Endothelial cell of umbilical vein (primary cell): ENCODE measurements at places on chromosomes 5 and 9. TPM values are rescaled to one million over a fixed set of nuclear protein-coding genes. Genes with fewer than 3 reads are reported as not detected.

CCL27 gene
- total RNA-seq = not detected in 2 replicates

NR6A1 gene
- 0.32 and 1.2 TPM in 2 replicates for total RNA-seq

NEUROG1 gene
- total RNA-seq = not detected in 2 replicates

KIF4B gene
- total RNA-seq = 0.14 and 0.44 TPM in 2 replicates

KIAA0825 gene
- 1.1 and 1.3 TPM in 2 replicates for total RNA-seq

IL3 gene
- total RNA-seq = not detected in 2 replicates

CCL28 gene
- 0.95 and 1.8 TPM in 2 replicates for total RNA-seq

LURAP1L gene
- 1.3 and 3.3 TPM in 2 replicates for total RNA-seq

PRRC1 gene
- total RNA-seq = 72.7 and 77.6 TPM in 2 replicates

SLC46A2 gene
- total RNA-seq = not detected in 2 replicates

DNA sequence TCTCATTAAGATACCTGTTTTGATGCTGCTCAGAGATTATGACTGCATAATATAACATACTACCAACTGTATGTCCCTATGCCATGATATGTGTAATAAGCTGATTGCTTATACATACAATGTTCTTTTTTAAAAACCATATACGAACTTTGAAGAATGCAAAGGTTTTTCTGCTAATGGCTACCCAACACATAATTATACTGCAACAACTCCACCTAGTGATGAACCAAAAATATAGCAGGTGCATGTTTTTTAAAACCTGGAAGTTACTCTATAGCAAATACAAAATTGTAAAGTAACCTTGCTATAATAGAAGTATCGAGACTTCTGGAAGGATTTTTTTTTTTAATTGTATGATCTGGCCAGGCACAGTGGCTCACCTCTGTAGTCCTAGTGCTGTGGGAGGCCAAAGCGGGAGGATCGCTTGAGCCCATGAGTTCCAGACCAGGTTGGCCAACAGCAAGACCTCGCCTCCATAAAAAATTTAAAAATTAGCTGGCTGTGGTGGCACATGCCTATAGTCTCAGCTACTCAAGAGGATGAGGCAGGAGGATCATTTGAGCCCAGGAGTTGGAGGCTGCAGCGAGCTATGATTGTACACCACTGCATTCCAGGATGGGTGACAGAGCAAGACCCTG is 49.1 kb downstream of the HOMER1 start:
- DNase-seq = peak; percentile 38

DNA sequence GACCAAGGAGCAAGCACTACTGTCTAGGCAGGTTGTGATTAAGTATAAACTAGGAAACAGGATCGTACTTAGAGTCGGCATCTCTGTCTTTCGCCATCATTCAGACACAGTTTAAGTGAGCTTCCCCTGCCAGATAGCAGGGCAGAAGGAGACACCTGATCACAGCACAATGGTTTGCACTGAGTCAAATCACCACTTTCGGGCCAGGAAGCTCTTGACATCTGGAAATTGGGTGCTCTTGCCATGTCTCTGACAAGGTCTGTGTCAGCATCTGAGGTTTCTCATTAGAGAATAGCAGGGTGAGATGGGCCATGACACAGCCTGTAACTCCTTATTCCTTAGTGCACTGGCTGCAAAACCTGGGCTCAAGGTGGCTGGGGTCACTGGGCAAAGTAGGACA is 8.3 kb downstream of the ADRB2 start:
- DNase-seq = no peak

DNA sequence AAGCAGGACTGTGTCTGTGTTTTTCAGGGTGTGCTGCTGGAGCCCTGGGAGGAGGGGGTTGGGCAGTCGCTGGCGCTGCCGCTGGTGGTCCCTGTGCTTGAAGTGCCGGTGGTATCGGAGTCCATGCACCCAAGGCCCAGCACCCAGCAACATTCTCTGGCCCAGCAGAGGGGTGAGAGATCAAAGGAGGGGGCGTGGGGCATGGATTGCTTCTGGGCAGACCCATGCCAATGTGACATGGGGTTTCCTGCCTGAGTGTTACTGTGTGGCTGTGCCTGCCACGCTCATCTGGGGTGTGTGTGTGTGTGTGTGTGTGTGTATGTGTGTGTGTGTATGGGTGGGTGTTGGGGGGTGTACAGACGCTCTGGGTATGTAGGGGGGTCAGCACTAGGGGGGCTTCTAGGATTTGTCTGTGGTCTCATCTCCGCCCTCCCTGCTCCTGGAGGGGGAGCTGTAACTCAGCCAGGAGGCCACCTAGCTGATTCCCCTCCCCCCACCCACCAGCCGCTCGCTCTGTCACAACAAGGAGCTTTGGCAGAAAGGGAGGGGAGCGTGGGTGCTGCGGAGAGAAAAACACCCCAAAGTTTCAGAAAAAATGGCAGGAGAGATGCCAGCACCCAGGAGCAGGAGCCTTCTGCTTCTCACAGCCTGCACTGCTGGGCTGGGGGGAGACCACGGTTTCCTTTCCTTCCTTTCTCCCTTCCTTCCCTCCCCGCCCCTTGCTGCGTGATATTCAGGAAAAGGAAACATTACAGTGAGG is 35.9 kb upstream of the HSPA9 start:
- DNase-seq = no peak

- DNase-seq = no peak
These were observed 58.3 kb downstream of the EGFLAM start for GRCh38 chr5:38316544-38317224.

- no peak for DNase-seq
These were observed 207.5 kb upstream of the OTULINL start for GRCh38 chr5:14374100-14374499.

DNA sequence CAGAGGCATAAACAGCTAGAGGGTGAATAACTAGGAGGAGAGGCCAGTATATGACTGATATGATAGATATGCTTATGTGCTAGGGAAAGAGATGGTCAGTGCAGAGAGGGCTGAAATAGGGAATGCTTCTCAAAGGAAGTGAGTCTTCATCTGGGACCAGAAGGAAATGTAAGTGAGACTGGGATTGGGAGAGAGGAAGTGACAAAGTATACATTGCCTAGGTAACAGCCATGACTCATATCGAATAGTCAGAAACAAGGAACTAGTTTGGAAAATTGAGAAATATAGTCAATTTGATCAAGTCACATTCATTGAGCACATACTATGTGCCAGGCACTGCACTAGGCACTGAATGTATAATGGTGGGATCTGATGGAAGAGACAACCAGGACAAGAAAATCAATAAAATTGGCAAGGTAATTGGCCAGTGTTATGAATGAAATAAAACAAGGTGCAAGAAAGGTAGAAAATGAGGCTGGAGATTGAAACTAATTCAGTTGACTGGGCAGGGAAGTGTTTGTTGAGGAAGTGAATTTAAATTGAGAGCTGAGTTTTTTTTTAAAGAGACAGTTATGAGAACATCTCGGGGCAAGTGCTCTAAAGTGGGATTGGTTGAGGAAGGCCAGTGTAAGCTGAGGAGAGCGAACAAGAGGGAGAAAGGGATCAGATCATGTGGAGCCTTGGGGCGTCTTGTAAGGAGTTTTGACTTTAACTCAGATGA is 4.3 kb downstream of the ERAP2 start:
- DNase-seq = peak; percentile 88

DNA sequence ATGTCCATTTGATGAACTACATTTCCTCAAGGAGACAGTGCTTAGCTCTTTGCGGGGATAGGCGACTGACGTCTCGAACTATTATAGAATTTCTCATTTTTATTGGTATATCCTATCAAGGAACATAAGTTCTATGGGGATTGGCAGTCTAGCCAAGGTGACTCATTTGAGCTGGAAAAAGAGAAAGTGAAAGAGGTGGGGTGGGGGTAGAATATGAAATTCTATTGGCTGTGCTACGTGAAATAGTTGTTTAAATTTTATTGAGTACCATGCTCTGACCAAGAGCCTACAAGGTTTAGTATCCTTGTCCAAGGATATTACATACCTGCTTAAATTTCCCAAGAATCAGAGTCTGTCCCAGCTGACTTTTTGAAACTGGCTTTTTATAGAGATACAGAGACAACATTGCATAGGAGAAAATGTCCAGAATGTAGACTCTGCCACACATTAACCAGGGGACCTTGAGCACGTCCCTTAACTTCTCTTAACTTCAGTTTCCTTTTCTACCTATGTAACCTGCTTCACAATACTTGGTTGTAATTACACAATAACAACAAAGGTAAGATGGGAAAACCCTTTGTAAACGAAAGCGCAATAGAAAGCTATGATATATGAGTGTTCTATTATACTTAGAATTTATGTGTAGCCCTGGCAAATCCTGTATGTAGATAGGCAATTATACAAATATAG is 226.4 kb upstream of the WWC1 start:
- no peak for DNase-seq

DNA sequence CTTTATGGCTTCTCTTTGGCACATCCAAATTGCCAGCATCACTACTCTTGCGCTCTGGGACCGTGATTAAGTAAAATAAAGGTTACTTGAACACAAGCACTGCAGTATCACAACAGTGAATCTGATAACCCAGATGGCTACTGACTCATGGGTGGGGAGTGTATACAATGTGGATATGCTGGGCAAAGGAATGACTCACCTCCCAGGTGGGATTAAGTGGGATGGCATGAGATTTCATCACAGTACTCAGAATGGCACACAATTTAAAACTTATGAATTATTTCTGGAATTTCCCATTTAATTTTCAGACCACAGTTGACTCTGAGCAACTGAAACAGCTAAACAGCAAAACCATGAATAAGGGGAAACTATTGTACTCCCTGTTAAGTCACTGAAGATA is 4.3 kb downstream of the GFM2 start:
- peak; percentile 33 for DNase-seq

- no peak for DNase-seq
These were observed 44.4 kb upstream of the APC start for GRCh38 chr5:112693301-112693700.

- DNase-seq = no peak
These were observed 405.4 kb downstream of the TMEM232 start for GRCh38 chr5:110321117-110321516.

GRCh38 chr9:42388146-42388690 is 204.8 kb downstream of the SPATA31A6 start:
- DNase-seq = peak; percentile 36

DNA sequence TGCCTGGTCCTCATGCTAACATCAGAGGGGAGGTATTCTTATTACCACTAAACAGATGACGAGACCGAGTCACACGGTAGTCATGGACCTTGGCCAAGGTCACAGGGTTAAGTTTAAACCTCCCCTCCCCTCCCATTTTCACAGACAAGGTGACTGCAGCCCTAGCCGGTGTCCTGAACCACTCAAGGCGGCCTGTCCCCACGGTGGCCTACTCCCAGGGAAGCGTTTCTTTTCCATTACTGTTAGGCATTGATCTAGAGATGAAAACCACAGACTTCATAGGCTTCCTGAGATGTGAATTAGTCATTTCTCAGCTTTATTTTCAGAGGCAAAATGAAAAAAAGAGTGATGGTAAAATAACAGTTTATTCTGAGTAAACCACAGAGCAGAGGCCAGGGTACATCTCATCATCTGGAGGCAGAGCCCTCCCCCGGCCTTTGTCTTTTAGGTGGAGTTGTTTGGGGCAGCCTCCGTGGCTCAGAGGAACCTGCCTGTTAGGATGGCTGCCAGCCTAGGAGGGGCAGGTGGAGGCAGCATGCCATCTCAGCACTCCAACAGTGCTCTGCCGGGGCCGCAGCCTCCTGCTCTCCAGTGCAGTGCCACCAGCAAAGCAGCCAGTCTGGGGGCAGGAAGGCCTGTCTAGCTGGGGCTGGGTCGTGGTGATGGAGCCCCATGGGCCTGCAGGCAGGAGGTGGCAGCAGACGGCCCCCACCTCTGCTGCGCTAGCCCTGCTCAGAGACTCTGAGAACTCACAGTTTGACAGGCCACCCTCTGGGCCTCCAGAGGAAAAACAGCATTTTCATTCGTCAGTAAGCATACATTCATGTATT is 71.2 kb downstream of the RAPGEF1 start:
- peak; percentile 80 for DNase-seq

DNA sequence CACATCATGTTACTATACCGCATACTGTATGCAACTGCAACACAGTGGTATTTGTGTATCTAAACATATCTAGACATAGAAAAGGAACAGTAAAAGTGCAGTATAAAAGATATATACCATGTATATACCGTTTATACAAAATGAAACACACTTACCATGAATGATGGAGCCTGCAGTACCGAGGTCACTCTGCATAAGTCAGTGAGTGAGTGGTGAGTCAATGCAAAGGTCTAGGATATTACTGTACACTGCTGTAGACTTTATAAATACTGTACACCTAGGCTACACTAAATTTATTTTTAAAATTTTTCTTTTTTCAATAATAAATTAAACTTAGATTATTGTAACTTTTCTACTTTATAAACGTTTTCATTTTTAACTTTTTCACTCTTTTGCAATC is 29.3 kb downstream of the PRELID2 start:
- DNase-seq = no peak

DNA sequence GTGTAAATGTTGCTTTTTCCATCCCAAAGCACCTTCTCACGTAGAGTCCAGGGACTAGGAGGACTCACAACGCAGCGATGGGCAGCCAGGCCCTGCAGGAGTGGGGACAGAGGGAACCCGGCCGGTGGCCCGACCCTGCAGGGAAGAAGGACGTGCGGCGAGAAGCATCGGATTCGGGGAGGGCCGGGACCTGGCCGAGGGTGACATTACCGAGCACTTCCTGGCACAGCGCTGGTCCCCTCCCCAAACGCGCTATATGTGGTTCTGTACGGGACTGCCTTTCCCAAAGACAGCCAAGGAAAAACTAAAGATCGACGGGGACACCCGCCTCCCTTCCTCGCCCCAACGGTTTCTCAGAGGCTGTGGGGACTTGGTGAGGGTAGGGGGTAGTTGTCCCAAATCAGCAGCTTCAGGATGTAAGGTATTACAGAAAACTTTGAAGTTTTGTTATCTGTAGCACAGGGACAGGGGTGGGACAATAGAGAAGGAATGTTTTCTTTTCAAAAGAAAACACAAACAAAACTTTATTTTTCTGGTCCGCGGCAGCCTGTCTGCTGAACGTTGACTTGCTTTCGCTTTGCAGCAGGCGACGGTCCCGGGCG is 887 bp upstream of the MAP3K1 start:
- peak; percentile 49 for DNase-seq

DNA sequence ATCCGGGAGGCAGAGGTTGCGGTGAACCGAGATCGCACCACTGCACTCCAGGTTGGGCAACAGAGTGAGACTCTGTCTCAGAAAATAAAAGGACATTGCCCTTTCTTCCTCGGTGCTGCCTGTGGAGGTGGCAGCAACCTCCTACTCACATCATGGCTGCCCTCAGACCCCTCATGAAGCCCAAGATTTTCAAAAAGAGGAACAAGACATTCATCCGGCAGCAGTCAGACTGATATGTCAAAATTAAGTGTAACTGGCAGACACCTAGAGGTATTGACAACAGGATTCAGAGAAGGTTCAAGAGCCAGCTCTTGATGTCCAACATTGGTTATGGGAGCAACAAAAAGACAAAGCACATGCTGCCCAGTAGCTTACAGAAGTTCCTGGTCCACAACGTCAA is 12.6 kb upstream of the PAX5 start:
- no peak for DNase-seq
